Renal cortex interstitium (tissue), 15 donors: ENCODE measurements at places on chromosomes 16 and 17. TPM values are rescaled to one million over a fixed set of nuclear protein-coding genes. Genes with fewer than 3 reads are reported as not detected.

GRCh38 chr16:52364500-52364899, 182.4 kb downstream of the TOX3 start:
- DNase-seq: no peak

WFDC1 gene
- 3.5 TPM for polyA plus RNA-seq

TMC5 gene
- 0.70 TPM for polyA plus RNA-seq

- no peak for DNase-seq
Measured at GRCh38 chr17:72381597-72382397, 261.0 kb downstream of the SOX9 start.

DNA sequence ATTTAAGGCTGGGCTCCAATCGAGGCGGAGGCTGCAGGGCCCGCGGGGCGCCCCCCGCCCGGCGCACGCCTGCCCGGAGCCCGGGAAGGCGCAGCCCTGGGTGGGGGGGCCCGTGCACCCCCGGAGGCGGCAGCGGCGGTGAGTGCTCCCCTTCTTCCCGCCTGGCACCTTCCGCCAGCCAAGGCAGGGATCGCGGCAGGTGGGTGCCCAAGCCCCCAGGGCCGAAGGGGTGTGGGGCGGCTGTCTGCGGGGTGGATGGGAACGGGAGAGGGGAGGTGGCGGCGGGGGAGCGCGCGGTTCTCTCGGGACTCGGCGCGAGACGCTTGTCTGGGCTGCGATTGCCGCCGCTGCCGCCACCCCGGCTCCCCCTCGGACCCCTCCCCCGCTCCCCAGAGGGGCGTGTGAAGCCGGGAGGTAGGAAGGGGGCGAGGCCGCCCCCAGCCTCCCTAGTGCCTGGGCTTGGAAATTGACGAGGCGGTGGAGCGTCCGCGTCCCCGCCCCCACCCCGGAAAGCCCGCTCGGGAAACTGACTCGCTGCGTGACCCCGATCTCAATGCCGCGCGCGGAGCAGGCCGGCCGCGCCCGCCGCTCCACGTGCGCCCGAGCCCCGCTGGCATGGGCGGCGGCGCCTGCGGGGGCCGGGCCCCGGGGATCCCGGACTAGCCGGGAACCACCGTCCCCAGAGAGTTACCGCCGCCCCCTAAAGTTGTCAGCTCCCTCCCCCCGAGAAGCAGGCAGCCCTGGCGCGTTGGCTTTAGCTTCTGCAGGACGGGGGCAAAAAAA, 231.5 kb downstream of the MRTFB start:
- no peak for DNase-seq

SBK1 gene
- polyA plus RNA-seq: 17.2 TPM

PERCC1 gene
- not detected for polyA plus RNA-seq

- DNase-seq: no peak
Measured at GRCh38 chr17:40307001-40307730, 1.8 kb upstream of the RARA start.

ATP1B2 gene
- polyA plus RNA-seq: 22.9 TPM

DNA sequence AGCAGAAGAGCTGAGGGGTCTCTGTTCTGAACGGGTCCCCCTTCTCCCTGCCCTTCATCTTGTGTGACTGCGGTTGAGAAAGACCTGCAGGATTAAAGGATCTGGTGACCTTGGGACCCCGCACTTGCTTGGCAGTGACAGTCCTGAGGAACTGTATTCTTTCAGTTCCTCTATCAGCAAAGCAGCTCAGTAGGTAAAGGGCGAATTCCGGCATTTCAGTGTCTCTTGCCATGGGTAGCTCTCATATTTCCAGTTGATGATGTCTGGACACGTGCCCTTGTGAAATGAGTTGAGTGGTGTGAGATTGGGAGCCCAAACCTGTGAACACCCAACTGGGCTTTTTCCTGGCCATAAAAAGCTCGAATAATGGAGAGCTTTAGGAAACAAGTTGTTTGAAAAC, 135.7 kb downstream of the PRKCA start:
- DNase-seq: no peak

- DNase-seq: no peak
Measured at GRCh38 chr17:40873801-40874200, 6.8 kb upstream of the KRT12 start.

TP53TG3 gene
- not detected for polyA plus RNA-seq

DNA sequence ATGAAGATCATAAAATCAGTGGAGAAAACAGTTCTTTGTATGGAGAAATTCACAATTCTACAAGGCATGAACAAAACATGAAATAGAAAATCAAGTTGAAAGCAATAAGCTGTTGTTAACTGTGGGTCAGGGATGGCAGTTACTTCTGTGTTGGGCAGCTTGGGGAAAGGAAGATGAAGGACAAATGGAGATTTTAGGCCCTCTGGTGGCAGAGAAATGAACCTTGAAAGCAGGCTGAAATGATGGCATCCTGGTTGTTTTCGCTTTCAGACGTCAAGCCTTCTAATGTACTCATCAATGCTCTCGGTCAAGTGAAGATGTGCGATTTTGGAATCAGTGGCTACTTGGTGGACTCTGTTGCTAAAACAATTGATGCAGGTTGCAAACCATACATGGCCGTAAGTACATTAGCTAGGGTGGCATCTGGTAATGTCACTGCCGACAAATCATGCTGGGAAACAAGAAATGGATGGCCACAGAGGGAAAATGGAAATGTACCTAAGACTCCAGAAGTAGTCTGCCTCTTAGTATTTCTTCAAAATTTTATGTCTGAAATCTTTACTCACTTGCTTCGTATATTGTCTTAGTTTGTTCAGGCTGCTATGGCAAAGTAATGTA, 108.9 kb downstream of the MAP2K6 start:
- DNase-seq: no peak

DNA sequence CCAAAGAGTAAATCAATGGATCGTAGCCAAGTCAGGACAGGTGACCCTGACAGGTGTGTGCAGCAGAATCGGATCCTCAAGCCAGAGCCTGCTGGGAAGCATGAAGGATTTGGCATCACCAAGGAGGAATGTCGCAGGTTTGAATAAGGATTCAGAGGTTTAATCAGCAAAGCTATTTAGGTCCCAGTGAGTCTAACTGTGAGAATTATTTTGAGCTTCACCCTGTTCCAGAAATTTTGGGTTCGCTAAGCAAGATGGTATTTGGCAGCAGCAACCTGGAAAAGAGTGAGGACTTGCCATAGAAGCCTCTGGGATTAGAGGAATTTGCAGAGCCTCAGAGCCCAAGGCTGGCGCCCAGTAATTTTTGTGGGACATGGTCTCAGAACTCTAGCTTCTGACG, 173.0 kb downstream of the CCDC182 start:
- no peak for DNase-seq

- no peak for DNase-seq
Measured at GRCh38 chr17:9307313-9307998, 268.2 kb downstream of the STX8 start.

- peak; percentile 60 for DNase-seq
Measured at GRCh38 chr17:17354560-17355349, 51.6 kb downstream of the NT5M start.

- DNase-seq: no peak
Measured at GRCh38 chr17:1909985-1910384, 80.2 kb downstream of the RPA1 start.

CACNG5 gene
- polyA plus RNA-seq: 3.1 TPM

HNF1B gene
- polyA plus RNA-seq: 121 TPM

GRCh38 chr16:60214311-60214710, 1480.2 kb upstream of the GOT2 start:
- DNase-seq: no peak
